Panc1 (cell line): ENCODE measurements at places on chromosomes 7 and 10. TPM values are rescaled to one million over a fixed set of nuclear protein-coding genes. Genes with fewer than 3 reads are reported as not detected.

VAX1 gene
- total RNA-seq, result 4.6 TPM

STX1A gene
- 80.9 TPM for total RNA-seq

TLX1 gene
- 0.13 TPM for total RNA-seq

TYW1B gene
- total RNA-seq, result 2.3 TPM

CPED1 gene
- total RNA-seq, result 0.39 TPM

FANK1 gene
- total RNA-seq, result 19.1 TPM
